ENCODE measurements at places on chromosomes 11 and 22.

DNA sequence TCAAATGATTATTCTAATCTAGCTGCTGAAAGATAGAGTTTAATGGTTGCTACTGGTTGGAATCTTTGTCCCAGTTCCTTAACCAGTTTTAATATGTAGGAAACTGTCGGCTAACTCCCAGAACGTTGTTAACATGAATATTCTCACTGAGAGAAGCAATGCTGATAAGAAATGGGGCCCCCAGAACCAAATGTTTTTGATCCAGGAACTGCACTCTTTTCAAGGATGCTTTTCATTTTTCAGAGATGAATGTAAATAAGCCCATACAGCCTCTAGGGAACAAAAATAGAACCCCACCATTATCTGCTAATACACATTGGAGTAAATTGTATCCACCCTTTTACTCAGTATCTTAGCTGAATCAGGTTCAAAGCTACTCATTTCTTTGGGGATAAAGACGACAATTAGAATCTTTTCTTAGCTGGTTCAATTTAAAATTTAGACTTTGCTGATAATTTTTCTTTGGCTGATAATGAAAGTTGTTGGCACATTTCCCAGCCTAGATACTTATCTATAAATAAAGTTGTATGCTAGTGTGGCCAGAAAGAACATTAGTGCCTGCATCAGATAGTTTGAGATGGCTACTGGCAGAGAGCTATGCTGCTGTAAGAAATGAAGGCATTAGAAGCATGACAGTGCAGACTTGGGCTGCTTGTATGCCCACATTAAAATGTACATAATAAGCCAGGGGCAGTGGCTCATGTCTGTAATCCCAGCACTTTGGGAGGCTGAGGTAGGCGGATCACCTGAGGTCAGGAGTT, 323.3 kb upstream of the PDGFD start:
- no peak for DNase-seq

DNA sequence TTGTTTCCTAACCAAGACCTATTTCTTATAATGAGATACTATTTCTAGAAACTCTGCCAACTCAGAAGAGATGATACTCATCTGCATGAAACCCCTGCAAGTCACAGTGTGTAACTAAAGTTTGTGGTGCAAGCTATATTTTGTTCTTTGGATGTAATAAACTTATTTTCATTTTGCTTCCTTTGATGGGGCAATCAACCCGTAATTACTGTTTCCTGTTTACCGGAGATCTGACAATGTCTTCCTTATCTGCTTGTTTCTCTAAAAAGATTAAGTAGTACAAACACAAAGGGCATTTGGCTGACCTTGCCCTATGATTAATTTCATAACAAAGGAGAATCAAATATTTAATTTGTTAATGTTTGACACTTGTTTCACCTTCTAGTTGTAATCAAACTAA, 846.6 kb upstream of the ANO3 start:
- DNase-seq: no peak

DNA sequence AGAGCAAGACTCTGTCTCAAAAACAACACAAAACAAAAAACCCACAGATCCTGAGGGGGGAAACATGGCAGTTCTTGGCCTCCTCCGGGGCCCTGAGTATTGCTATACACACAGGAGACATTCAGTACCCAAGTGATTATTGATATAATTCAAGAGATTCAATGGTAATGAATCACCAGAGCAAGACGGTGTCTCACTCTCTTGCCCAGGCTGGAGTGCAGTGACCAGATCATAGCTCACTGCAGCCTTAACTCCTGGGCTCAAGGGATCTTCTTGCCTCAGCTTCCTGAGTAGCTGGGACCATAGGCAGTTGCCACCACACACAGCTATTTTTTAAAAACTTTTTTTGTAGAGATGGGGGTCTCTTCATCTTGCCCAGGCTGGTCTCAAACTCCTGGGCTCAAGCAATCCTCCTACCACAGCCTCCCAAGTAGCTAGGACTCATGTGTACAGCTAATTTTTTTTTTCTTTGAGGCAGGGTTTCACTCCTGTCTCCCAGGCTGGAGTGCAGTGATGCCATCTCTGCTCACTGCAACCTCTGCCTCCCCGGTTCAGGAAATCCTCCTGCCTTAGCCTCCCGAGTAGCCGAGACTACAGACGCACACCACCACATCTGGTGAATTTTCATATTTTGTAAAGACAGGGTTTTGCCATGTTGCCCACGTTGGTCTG, 21.8 kb upstream of the PIK3C2A start:
- no peak for DNase-seq

- DNase-seq: no peak
Measured at GRCh38 chr22:39954584-39955055, 5.6 kb upstream of the TMA7B start.

DNA sequence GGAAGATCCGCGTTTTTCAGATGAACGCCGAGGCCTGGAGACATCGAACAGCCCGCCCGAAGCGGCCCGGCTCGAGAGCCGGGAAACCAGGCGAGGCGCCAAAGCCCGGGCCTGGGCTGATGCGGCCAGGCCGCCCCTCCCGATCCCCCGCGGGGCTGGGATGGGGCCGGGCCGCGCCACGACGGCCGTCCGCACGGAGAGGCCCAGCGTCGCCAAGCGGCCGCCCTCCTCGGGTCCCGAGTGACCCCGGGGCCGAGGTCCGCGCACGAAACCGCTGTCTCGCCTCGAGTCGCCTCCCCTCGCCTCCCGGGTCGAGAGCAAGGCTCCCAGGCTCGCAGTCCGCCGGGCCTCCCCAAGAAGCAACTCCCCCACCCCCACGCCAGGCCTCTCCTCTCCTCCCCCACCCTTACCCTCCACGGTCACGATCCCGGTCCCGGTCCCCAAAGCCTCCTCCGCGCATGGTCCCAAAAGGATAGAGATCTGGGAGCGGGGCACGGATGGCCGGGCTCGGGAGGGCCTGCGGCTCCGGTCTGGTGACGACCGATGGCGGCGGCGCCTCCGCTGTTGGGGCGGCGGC, 482 bp downstream of the DDX17 start:
- DNase-seq: peak; percentile 14

GRCh38 chr22:46070215-46070802, 80.0 kb upstream of the PPARA start:
- no peak for DNase-seq

- DNase-seq: no peak
Measured at GRCh38 chr11:6351782-6352382, 31.6 kb upstream of the CAVIN3 start.

DNA sequence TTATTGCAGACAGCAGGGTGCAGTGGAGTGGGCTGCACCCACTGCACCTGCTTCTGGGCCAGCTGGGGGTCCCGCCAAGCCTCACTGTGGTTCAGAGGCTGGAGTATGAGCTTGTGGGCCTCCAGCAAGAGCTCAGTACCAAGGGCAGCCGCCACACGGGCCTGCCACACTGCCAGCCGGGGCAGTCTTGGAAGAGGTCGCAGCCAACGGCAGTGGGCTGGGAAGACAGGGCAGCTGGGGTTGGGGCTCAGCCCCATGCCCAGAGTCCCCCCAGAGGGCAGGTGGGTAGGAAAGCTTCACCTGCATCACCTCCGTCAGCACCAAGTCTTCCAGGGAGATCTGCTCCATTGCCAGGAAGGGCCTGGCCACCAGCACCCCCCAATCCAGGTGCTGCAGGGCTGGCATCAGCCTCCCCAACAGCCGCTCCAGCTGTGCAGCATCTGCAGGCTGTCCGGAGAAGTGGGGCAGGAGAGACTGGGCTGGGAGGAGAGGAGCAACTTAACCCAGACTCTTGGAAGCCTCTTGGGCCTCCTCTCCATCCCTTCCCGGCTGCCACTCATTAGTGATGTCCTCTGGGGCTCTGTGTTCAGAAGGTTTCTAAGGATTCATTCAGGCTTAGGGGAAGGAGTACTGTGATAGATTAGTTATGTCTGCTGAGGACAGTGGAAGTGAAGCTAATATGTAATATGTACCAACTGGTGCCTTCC, 1.1 kb upstream of the GSTT4 start:
- no peak for DNase-seq

DNA sequence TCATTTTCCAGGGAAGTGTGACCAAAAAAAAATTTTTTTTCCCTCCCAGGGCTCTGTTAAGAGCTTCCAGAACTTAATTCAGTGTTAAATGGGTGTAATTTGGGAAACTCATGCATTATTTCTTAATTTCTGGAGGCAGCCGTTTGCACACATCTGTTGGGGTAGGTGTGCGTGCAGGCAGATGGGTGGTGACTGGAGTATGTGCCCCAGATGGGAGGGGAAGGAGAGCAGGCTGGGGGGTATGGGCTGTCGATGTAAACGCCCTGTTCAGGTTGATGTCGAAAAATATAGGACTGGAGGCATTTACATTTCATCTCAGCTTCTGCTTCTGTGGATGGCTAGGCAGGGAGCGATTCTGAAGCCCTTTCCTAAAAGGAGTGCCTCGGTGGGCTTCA, 13.7 kb upstream of the SHISAL1 start:
- DNase-seq: no peak

DNA sequence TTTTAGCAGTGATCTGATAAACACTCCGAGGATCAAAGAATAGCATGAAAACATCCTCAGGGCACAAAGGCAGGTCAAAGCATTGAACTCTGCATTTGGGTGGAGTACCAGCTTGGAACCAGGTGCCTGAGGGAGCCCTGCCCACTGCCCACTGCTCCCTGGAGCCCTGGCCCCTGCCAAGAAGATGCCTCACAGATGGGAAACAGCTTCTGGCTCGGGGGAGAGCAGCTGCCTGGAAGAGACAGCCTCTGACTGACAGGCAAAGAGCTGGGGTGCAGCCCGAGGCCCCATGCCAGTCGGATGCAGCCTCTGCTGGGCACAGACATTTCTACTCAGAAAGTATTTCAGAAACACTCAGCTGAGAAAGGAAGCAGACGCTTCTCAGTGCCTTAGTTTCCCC, 13.2 kb downstream of the LMO1 start:
- DNase-seq: no peak

- no peak for DNase-seq
Measured at GRCh38 chr11:61587541-61587941, 6.7 kb upstream of the SYT7 start.

GRCh38 chr11:74465291-74465708, 2.0 kb downstream of the KCNE3 start:
- DNase-seq: no peak

GRCh38 chr11:126138636-126139035, 72.8 kb downstream of the RPUSD4 start:
- DNase-seq: no peak

GRCh38 chr11:44450295-44450932, 115.0 kb upstream of the CD82 start:
- DNase-seq: no peak

DNA sequence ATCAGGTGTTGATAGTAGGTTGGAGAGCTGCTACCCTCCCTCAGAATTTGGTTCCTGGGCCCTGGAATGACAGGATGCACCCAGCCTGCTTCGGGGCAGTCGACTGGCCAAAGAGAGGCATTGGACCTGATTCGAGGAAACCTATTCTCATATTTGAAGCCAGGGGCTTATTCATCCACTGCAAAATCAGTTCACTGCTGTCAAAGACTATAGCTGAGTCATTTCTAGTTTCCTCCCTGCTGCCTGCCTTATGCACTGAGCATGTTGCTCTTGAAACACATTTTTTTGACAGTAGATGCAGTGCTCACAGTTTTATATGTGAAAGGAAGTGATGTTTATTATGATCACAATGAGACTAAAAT, 565.4 kb downstream of the ETS1 start:
- DNase-seq: no peak

GRCh38 chr11:10502770-10503169, 38.2 kb downstream of the RNF141 start:
- DNase-seq: no peak

- DNase-seq: no peak
Measured at GRCh38 chr11:68714060-68714856, 29.9 kb downstream of the GAL start.

DNA sequence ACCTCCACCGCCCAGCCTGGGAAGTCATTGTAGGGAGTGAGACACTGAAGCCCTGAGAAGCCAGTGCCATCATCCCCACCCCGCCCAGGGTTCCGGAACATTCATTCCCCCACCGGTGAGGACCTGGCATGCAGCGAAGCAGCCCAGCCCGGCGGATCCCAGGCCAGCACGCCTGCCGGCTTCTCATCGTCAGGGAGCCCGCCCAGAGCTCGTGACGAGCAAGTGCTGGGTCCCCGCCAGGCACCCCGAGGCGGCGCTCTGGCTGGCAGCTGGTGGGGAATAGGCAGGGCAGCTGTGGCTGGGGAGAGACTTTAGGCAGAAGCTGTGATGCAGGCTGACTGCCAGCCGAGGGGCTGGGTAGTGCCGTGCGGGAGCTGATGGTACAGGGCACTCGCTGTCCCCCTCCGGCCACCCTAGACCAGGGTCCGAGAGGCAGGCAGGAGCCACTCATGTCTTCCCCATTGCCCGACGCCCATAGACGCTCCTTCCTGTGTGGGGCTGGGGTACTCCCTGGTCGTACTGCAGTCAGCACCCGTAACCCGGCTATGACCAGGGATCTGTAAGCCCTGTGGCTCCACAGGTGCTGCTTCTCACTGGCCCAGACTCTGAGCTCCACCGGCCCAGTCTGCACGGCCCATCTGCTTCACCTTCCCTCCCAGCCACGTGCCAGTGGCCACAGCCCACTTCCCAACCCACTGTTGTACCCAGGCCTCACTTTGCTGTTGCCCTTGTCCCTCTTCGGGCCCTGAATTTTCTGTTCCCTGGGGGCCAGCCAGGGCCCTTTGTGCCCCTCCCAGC, 24.5 kb upstream of the CABP7 start:
- DNase-seq: no peak

GRCh38 chr11:132632641-132633124, 899.6 kb downstream of the OPCML start:
- DNase-seq: no peak

GRCh38 chr11:62601122-62601371, 618 bp downstream of the MTA2 start:
- no peak for DNase-seq

- DNase-seq: no peak
Measured at GRCh38 chr11:17588721-17589120, 41.7 kb downstream of the OTOG start.

DNA sequence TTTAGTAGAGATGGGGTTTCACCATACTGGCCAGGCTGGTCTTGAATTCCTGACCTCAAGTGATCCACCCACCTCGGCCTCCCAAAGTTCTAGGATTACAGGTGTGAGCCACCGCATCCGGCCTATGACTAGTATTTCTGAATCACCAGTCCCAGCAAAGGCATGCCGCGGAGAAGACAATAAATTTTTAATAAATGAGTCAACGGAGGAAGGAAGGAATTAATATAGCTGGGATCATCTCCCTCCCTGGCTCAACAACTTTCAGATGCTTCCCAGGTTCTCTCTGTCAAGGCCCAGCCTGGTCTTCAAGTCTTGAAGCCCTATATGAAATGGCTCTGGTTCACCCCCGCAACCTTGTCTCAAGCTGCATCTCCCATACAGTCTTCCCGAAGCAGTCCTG, 45.7 kb downstream of the CYTH4 start:
- no peak for DNase-seq

- no peak for DNase-seq
Measured at GRCh38 chr11:127191689-127192088, 191.1 kb upstream of the KIRREL3 start.

DNA sequence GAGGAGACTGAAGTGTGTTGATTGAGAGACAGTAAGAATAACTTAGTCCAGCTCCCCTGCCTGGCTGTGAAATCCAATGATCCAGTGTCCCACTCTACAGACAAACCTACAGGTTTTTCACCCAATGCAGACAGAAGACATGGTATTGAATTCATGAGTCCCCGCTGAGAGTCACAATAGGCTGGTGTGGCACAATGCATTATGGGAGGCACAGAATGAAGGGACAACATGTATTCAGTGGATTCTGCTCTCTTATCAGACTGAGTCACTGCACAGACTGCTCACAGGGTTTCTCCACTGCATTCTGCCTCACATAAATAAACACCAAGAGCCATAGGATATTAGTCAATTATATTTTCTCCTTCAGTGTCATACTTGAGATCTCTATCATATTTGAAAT, 55.2 kb upstream of the TOP3B start:
- no peak for DNase-seq

GRCh38 chr11:72813740-72814285, 398 bp upstream of the ATG16L2 start:
- no peak for DNase-seq
